CD4-positive, alpha-beta T cell treated with Interferon gamma for 1 hour (primary cell): ENCODE measurements at places on chromosomes 4 and X.

DNA sequence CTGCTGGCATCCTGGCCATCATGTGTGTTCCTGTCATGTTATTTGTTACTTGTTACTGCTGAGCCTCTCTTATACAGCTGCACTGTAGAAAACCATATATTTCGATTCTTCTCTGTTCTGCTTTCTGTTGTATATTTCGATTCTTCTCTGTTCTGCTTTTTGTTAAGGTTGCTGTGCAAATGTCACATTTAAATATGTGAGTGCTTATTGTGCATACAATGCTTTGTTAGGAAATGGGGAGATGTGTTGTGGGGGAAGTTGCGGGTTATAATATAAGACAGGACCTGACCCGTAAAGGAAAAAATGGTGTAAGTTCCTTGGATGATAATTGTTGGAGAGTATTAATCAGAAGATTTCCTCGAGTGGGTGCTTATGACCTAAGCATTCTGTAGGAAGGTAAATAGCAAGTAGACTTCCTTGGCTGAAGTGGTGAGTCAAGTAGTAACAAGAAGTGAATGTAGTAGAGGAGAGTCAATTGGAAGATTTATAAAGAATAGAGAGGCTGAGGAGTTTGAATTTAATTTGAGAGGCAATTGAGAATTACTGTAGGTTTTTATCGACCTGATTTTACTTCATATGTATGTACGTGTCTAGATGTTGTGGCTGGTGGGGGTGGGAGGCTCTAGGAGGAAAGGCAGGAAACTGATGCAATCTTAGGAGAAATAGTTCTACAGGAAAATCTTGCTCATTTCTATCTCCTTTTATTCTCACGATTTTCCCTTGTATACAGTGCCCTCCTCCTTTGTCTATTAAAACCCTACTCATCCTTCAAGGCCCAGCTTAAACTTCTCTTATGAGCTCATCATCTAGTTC lies 8.5 kb downstream of the OGT start:
- no peak for DNase-seq

- no peak for DNase-seq
Measured at GRCh38 chr4:158850800-158851644, 82.2 kb downstream of the FNIP2 start.

DNA sequence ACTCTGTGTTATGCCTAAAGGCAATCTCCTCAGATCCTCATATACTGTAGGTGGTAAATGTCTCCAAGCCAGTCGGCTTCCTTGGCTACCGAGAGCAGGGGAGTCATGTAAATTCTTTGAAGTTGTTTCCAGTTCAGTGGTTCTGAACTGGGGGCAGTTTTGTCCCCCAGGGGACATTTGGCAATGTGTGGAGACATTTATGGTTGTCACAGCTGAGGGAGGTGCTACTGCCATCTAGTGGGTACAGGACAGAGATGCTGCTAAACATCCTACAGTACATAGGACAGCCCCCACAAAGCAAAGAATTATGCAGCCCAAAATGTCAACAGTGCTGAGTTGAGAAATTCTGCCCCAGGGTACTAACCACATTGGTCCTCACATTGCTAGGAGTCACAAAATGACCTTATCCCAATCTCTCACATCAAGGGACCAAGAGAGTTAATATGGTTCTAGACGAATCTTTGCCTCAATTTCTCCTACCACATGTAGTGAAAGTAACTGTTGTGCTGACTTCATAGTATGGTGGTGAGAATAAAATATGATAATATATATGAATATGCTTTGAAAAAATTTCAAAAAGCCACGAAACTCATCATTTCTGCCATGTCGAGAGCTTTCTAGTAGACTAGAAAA lies 104.4 kb upstream of the ARHGAP24 start:
- peak; percentile 34 for DNase-seq

GRCh38 chrX:150486011-150486410 lies 82.4 kb upstream of the MTM1 start:
- DNase-seq, result peak; percentile 38

DNA sequence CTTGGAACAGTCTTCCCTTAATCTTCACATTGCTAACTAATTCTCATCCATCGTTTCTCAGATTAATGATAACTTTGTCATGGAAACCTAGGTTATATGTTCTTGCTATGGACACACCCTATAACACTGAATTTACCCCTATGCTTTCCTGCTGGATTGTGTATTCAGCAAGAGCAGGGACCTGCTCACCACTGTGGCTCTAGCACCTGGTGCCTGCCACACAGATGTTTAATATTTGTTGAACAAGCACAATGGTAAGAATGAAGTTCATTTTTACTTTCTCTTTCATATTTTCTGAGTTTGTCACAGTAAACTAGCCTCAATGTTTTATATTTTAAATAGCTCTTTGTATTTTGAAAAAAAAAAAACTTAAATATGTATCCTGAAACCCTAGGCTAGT lies 734.0 kb upstream of the DIAPH2 start:
- DNase-seq, result no peak

GRCh38 chr4:5927747-5928146 lies 34.9 kb upstream of the CRMP1 start:
- no peak for DNase-seq

DNA sequence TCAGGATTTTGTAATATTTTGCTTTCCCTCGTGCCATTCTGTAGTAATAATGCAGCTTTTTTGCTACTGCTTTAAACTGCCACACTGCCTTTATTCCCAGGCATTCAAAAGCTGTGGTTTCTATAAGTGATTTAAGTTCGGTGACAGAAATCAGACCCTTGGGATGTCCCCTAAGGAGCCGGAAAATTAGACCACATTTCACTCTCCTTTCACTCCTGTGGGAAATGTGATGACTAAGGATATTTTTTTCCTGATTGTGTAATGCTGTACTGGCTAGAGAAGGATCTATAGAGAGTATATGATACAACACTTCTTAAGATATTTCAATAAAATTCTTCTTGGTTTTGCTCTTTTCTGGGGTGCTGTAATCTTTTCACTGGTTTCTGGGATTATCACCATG lies 24.4 kb downstream of the UGT2A3 start:
- DNase-seq, result no peak

GRCh38 chrX:150212672-150213480 lies 150.2 kb upstream of the MAMLD1 start:
- no peak for DNase-seq

- no peak for DNase-seq
Measured at GRCh38 chrX:80876877-80877276, 67.2 kb upstream of the BRWD3 start.

GRCh38 chr4:146029939-146030710 lies 91.5 kb upstream of the ZNF827 start:
- DNase-seq, result peak; percentile 48

- DNase-seq, result no peak
Measured at GRCh38 chr4:78735697-78736096, 40.5 kb upstream of the BMP2K start.

- DNase-seq, result no peak
Measured at GRCh38 chrX:41236629-41237028, 97.3 kb upstream of the DDX3X start.
